ENCODE measurements at places on chromosomes 13 and 19.
A peak's percentile ranks its signal among the peaks of the same experiment; 100 is the strongest.

GRCh38 chr19:6059988-6060599 is 50.2 kb downstream of the RFX2 start:
- no peak for DNase-seq

- DNase-seq: no peak
Measured at GRCh38 chr13:26601669-26602068, 44.2 kb downstream of the WASF3 start.

GRCh38 chr13:80338781-80339562 is 2.0 kb downstream of the SPRY2 start:
- no peak for DNase-seq

- no peak for DNase-seq
Measured at GRCh38 chr13:51728972-51729371, 75.0 kb downstream of the DHRS12 start.

GRCh38 chr19:42285541-42285941 is 16.4 kb upstream of the PRR19 start:
- no peak for DNase-seq

- DNase-seq: peak; percentile 48
Measured at GRCh38 chr19:1513499-1514294, 878 bp upstream of the ADAMTSL5 start.

GRCh38 chr19:49109569-49110233 is 4.5 kb upstream of the LIN7B start:
- no peak for DNase-seq

GRCh38 chr13:80345771-80346510 is 5.0 kb upstream of the SPRY2 start:
- DNase-seq: no peak

GRCh38 chr13:51222037-51222685 is at the start of gene FAM124A:
Gene FAM124A (plus strand): TSS chr13:51222398. CDS start chr13:51222502, 104 bp downstream.
- DNase-seq: no peak

All from stimulated activated CD8-positive, alpha-beta memory T cell treated with anti-CD3 and anti-CD28 coated beads, Interleukin-7, amount 100 ng/mL, for 1 hour (primary cell).